ENCODE measurements at places on chromosomes 4 and X. TPM values are rescaled to one million over a fixed set of nuclear protein-coding genes. Genes with fewer than 3 reads are reported as not detected.

DNA sequence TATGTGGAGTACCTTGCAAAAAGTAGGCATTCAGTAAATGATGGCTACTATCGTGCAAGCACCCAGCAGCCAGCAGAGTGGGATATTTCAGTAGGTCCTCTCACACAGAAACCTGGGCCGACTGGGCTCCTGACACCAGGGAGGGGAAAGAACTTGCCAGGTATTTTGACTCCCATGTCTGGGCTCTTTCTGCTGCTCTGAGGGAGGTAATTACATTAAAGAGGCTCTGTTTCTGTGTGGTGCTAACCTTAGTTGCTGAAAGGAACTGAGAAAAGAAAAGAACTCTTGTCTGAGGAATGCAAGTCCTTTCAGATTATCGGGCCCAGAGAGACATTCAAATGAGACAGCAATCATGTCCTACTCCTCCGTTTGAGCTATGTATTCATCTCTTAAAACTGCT, 175.8 kb upstream of the MTMR8 start:
- no peak for DNase-seq

- no peak for DNase-seq
Observed at GRCh38 chrX:15678339-15678738, 13.7 kb upstream of the CLTRN start.

DNA sequence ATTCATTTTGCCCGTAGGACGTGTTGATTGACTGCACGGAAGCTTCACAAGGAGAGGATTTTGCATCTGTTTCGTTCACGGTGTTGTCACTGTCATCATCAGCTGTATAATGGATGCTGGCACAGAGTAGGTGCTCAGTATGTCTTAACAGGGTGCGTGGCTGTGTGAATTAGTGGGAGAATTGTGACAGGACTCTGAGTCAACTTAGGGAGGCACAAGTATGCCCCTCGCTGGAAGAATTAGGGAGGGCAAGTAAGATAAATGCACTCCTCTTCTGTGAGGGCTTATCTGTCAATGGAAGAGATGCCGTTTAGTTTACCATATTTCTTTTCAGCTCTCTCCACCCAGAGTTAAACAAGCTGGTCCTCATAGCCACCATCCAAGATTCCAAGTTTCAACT, 107.2 kb downstream of the TRIML1 start:
- no peak for DNase-seq

GRCh38 chr4:41619161-41619560, 81.2 kb downstream of the LIMCH1 start:
- DNase-seq, result no peak

GRCh38 chr4:77578145-77578544, 27.5 kb upstream of the CXCL13 start:
- no peak for DNase-seq

- DNase-seq, result peak; percentile 85
Observed at GRCh38 chrX:135382260-135382659, 39.5 kb upstream of the SMIM10L2A start.

- DNase-seq, result no peak
Observed at GRCh38 chrX:40406330-40406859, 174.4 kb upstream of the ATP6AP2 start.

- no peak for DNase-seq
Observed at GRCh38 chr4:107349266-107349665, 313.2 kb upstream of the DKK2 start.

DNA sequence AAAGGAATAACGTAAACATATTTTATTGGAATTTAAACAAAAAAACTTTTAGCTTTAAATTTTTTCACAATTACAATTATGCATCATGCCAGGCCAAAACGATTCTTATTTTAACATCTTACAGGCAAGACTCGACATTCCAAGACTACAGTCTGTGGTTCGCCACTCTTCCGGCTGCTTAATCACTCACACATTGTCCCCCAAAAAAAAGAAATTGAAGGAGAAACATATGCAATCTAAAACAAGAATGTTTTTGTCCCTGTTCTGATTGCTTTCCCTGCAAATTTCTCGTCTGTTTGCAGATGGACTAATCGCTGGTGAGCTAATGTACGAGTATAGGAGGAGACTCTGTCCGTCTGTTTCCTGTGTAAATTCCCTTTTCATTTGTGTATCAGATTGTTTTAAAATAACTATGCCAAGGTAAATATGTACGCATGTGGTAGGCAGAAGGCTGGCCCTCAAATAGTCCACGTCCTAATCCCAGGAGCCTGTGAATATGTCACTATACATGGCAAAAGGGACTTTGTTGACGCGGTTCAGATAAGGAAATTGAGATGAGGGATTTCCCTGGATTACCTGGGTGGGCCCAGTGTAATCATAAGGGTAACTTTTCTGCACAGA, 37.7 kb upstream of the MTNR1A start:
- no peak for DNase-seq

NDUFA1 gene
- total RNA-seq, result 52.0 TPM

COL4A5 gene
- 48.0 TPM for total RNA-seq

RPGR gene
- total RNA-seq, result 49.6 TPM
